Foreskin melanocyte (primary cell): ENCODE measurements at places on chromosomes 7 and 10.

DNA sequence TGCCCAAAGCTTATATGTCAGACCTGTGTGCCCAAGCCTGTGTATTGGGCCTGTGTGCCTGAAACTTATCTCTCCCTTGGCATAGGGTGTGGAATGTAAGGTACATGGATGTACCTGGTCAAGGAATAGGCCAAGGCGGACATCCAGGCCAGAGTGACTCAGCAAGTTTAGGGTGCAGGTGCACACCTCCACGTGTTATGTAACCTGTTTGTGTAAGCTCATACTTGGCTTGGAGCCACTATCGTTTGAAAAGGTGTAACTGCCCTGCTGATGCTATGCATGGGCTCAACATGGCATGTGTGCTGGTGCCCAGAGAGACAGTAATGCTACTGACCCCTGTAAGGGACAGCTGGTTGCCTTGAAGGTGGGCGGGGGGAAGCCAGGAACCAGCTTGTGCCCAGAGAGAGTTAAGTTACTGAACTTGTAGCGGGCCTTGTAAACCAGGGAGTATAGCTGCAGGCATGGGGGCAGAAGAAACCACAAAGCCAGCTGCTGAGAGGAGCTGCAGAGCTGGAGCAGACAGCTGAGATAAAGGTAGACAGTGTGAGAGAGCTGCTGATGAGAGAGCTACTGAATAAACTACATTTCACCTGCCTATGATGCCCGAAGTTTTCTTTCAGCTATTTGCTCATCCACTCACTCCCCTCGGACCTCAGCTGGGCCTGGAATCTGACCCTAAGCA lies 656.4 kb upstream of the ZWINT start:
- no peak for DNase-seq

- DNase-seq, result peak; percentile 60
Observed at GRCh38 chr7:94656925-94657731, 1.2 kb upstream of the SGCE start.

GRCh38 chr7:37320848-37321468 lies 127.7 kb downstream of the ELMO1 start:
- no peak for DNase-seq

DNA sequence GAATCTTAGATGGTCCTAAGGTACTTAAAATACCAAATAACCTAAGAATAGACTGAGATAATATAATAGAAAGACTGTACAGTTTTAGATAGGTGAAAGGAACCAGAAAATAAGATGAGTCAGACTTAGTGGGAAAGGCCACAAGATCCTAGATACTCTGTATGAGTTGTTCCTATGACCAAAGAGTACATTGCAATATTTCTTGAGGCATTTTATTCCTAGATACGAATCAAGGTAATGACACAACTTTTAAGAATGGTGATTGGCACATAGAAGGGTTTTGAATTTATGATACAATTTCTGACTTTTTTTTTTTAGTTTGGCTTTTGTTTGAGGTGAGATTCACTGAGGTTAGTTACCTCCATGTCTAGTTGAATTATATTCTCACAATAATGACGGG lies 30.2 kb downstream of the MGAM start:
- no peak for DNase-seq

DNA sequence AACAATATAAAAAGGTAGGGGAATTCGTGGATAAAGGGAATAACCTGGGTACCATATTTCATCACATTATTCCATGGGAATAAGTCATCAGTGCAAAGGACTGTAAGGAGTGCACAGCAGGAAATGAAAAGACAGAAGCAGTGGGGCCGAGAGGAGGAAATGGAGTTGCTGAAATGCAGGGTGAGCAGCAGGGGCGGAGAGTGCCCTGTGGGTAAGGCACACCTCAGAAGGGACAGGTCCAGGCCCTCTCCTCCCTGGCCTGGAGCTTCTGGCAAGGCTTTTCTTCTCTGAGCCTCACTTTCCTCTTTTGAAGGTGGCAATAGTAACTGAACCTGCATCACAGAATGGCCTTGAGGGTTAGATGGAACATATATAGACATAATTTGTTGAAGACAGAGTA lies 26.2 kb downstream of the IKZF1 start:
- DNase-seq, result no peak

GRCh38 chr7:155947051-155947450 lies 134.8 kb upstream of the SHH start:
- no peak for DNase-seq

- no peak for DNase-seq
Observed at GRCh38 chr7:25781704-25782103, 370.3 kb upstream of the NFE2L3 start.

DNA sequence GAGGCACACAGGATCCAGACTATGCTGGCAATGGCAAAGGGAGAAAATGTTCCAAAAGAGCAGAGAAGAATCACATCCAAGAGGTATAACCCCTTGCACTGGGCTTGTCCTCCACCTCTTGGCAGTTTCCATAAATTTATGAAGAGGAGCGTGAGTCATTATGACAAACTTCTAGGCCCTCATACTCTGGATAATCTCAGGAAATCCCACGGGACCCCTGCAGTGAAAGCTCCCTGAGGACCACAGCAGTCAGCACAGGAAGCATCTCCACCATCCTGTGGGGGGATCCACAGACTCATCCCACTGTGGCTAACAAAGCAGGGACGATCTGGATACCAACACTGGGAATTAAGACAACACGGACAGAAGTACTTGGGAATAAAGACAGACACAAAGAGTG lies 30.3 kb upstream of the GPAM start:
- DNase-seq, result no peak

DNA sequence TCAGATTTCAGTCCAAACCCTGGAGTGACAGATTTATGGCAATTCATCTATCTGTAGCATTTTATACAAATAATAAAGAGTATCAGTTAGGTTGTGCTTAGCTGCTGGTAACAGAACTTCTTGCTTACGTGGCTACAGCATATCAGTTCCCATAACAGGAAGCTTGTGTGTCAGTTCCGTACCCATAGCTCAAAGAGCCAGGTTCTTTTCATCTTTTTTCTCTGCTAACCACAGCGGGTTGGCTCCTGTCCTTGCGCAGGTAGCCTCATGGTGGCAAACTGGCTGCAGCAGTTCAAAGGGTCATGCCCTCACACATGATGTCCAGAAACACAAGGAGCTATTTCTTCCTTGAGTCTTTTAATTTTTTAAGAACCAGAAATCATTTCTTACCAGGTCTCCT lies 1041.8 kb downstream of the GATA3 start:
- no peak for DNase-seq
